ENCODE measurements at places on chromosomes 5 and 9.

DNA sequence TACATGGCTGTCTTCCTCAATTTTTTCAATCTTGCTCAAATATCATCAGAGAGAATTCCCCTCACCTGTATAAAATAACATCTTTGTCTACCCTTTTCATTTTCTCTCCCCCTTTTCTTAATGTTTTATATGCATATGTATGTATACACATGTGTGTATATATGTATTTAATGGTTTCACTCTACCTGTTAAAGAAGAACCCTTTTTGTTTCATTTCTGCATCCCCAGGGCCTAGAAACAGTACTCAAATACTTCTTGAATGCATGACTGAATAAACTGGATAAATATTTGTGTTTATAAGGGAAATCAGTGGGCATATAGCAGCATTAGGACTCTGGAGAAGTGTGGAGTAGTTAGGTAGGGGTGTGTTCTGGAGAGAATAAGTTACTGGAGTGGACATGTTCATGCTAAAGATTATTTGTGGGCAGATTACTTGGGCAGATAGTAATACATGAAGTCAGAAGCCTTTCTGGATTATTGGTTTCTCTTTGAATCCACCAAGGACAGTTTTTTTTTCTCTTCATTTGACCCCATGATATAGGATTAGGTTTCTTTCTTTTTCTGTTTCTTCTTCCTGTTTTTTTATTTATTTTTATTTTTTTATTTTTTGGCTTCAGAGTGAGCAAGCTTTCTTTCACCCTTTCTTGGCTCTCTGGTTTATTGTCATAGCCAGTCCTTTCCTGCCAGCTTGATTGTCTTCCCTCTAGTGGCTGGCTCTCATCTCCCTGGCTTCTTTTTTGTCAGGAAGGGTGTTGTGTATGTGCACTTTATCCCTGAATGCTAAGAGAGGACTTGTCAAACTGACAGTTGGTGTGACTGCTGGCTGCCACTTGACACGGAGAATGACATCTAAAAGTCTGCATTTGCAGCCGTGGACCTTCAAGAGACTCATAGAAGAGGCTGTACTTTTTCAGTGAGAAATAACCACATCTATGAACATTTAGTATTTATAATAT, 89.3 kb downstream of the ZCCHC7 start:
- no peak for DNase-seq

- no peak for DNase-seq
Observed at GRCh38 chr9:111833941-111834340, 39.2 kb upstream of the SHOC1 start.

GRCh38 chr9:114697951-114698351, 16.0 kb upstream of the TEX48 start:
- DNase-seq: no peak

GRCh38 chr9:96014078-96014477, 138.6 kb downstream of the ERCC6L2 start:
- no peak for DNase-seq

GRCh38 chr5:108686676-108687075, 61.0 kb upstream of the FER start:
- DNase-seq: no peak

DNA sequence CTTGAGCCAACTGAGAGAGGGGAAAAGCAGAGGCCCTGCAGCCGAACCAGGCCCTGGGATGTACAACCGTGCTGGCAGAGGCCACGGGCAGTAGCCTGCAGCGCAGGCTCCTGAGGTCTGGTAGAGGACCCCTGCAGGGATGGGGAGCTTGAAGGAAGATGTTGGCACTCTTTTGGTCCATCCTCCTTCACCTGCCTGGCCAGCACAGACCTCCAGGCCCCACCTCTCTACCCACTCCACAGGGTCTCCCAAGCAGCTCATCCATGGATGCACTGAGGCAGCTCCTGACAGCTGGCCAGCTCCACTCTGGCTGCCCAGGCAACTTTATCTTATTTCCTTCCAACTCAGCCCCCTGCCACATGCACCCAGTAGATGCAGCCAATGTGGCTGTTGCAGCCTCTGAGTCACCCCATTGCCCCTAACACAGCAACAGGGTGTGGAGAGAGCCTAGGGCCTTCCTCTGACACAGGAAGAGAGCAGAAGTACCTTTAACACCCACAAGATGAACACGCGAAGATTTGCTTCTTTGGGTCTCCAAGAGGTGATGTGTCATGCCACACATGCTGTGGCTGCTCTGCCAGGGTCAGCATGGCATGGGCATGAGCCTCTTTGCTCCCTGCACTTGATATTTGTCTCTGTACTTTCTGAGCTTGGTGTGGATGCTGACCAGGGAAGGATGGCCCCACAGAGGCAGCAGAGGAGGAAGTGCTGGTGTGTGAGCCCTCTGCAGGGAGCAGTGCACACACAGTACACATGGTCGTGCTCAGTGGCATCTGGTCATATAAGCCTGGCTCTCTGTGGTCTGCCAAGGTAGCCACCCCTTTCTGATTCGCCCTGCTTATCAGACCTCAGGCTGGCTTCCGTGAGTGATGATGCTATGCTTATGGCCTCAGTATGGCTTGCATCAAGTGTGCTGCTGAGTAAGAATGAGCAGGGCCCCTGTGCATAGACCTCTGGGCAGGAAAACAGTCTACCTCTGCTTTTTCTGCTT, 117.2 kb downstream of the NRG2 start:
- no peak for DNase-seq
